A549 treated with dexamethasone at 1 μM for 4 hours (cell line): ENCODE measurements at places on chromosomes 12 and 14. TPM values are rescaled to one million over a fixed set of nuclear protein-coding genes. Genes with fewer than 3 reads are reported as not detected.

The KRT6B gene
- 0.03 to 0.06 TPM in 2 of 5 replicates, not detected in the others for total RNA-seq

The WSCD2 gene
- total RNA-seq, result 0.02 TPM in 1 of 5 replicates, not detected in the others

The TMBIM6 gene
- 389 to 531 TPM (median 511 TPM) in 5 replicates for total RNA-seq

The TMCC3 gene
- 1.2 to 1.8 TPM (median 1.4 TPM) in 5 replicates for total RNA-seq

The DDX54 gene
- 47.3 to 86.4 TPM (median 79.0 TPM) in 5 replicates for total RNA-seq

The PIWIL1 gene
- not detected in 5 replicates for total RNA-seq

The GLIPR1 gene
- total RNA-seq, result 28.2 to 39.3 TPM (median 31.1 TPM) in 5 replicates

The RPL10L gene
- not detected in 5 replicates for total RNA-seq

The SERPINA10 gene
- total RNA-seq, result 0.04 TPM in 1 of 5 replicates, not detected in the others

The DIO2 gene
- 1.7 to 2.8 TPM (median 1.9 TPM) in 5 replicates for total RNA-seq

The RTN1 gene
- total RNA-seq, result 0.03 TPM in 1 of 5 replicates, not detected in the others

The FLVCR2 gene
- total RNA-seq, result 13.3 to 15.7 TPM (median 14.8 TPM) in 5 replicates

The ADGRD1 gene
- 0.40 to 0.56 TPM (median 0.55 TPM) in 5 replicates for total RNA-seq

The SERPINA4 gene
- total RNA-seq, result 0.07 to 0.12 TPM (median 0.09 TPM) in 3 of 5 replicates, not detected in the others

The DCN gene
- total RNA-seq, result not detected in 5 replicates
